ENCODE measurements at places on chromosomes 7 and 10.

DNA sequence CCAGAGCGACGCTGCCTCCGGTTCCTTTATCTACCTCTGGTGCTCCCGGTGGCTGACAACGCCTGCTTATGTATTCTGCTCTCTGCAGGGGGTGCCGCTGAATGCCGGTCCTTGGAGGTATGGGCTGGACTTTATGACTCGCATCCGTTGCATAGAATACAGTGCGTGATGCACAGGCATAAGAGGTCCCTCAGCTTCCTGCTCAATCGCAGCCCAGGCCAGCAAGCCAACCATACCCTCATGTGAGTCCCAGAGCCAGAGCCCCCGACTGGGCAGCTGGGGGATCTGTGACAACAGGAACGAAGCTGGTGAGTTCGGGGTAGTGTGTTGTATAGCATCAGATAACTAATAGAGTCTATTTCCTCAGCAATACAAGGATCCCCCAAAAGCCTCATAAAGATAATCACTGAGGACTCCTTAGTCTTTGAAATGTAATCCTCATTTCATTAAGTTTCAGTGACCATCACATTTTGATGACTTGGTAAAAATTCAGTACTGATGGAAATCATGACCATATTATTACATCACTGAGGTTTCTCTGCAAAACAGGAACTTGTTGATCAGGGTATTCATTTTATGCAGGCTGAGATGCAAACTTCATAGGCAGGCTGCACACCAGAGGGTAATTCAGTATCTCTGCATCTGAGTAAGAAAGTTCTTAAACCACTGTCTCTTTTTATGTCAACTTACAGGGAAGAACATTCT, 607.8 kb downstream of the PTPRN2 start:
- no peak for DNase-seq

- no peak for DNase-seq
These were observed 43.9 kb downstream of the PNLIPRP2 start for GRCh38 chr10:116664631-116665030.

DNA sequence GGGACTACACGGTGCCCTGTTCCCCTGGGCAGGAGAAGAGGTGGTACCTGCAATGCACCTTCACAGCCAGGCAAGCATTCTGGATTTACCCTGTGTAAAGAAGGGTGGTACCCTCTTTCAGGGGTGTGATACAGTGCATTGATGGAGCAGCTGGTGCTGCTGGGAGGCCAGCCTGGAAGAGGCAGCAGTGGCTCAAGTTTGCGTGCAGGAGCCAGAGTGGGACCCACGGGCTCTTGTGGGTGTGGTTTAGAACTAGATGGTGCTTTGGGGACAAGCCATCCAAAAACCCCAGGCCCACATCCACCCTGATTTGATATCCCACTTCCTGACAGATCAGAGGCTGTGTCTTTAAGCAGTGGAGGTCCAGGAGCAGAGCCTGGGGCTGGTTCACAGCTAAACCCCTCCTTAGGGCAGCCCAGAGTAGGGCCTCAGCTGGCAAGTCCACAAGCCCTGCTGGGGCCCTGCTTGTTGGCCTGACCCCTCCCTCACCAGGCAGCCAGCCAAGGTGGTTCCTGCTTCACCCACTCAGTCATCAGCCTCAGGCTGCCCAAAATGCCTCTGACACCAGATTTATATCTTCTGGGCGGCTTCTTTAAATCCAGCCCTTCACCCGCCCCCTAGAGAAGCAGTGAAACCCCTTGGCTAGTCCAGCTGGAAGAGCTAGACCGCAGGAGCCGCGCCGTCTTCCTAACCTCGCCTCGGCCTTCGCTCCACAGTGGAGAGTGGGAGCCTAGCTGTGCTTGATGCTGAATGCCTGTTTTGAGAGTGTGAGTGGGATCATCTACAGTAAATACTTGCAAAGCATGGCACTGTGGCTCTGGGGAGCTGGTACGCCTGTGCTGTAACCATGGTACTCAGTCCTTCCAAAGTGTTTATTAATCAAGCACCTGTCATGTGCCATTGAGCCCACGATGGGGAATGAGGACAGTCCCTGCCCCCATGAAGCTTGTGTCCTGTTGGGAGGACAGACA, 1.4 kb upstream of the ASIC3 start:
- no peak for DNase-seq

GRCh38 chr7:77797734-77798393, 370 bp downstream of the TMEM60 start:
- no peak for DNase-seq

- no peak for DNase-seq
These were observed 336.8 kb downstream of the ARL4A start for GRCh38 chr7:13024121-13024674.

DNA sequence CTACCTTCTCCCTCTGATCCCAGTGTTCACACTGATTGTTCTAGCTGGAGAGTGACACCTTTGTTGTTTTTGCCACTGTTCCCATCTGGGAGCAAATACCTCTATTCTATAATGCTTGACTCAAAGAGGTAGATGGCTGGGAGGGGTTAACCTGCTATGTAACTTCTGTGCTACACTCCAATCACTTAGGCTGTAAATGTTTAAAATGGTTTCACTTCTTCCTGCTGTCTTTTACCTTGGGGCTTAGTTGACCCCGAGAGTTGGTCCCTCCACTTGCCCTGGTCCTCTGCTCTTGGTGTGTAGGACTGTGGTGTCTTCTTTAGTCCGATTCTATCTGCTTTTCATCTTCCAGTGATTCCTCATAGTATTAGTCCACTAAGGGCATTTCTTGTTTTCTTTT, 22.3 kb downstream of the KLHDC10 start:
- DNase-seq: no peak

- DNase-seq: no peak
These were observed 275.8 kb upstream of the SEMA3D start for GRCh38 chr7:85462671-85463070.

DNA sequence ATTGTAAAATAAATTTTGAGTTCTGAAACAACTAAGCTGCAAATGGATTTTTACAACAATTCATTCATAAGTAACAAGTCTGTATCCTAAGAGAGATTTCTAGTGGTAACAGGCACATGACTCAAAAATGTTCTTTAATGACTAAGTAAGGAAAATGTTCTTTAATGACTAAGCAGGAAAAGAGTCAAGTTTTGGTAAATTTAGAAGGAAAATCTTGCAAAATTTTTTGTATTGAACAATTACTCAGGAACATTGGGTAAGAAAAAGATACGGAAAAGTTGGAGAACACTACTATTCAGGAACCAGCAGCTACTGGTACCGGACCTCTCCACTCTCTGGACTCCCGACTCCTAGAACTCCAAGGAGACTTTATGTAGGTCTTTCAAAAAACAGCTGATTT, 33.5 kb downstream of the HYCC1 start:
- DNase-seq: no peak

DNA sequence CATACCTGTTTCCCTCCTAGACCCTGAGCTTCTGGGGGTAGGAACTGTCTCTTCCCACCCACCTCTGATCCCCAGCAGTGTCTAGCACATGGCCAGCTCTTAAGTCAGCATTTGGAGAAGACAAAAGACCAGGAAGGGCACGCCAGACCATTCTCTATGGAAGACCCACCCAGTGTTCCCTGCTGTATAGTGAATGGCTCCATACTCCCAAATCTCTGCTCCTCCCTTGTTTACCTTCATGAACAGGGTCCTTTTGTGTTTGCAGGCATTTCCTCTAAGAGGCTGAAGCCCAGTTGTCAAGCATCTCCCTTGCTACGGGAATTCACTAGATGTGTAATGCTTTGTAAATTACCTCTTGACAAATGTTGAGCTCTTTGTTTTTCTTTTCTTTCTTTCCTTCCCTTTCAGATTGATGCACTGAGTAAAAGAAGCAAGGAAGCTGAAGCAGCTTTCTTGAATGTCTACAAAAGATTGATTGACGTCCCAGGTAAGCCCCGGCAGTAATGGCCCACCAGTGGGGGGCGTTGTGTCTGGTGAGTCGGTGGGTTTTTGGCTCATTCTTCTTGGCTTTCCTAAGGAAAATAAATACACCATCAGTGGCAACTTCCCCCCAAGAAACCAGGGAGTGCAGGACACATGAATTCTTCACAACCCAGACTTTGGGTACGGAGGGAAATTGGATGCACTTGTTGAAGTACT, 216.6 kb upstream of the SH2B2 start:
- DNase-seq: no peak

DNA sequence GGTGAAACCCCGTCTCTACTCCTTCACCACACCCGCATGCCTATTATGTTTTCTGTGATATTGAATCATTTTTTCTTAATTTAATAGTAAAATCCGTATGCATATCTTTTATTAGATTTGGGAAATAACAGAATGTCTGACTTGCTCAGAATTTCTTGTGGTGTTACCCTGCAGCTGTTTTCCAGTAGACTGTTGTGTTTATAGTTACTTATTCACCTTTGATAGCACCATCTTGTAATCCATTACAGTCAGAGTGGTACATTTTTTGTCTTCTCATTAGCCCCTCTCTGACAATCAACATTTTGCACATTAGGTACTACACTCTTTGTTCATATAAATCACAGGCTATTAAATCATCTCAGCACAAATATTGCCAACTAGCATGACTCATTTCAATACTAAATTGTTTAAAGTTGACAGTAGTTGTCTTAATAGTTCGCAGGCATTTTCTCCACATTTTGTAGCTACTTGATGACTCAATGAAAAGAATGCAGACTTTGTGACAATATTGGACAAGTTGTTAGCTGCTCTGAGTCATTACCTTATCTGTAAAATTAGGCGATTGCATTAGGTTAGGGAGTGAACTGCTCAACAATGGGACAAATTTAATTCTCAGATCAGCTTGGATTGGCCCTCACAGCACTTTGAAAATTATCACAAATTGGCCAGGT, 17.8 kb upstream of the SLC16A12 start:
- no peak for DNase-seq

DNA sequence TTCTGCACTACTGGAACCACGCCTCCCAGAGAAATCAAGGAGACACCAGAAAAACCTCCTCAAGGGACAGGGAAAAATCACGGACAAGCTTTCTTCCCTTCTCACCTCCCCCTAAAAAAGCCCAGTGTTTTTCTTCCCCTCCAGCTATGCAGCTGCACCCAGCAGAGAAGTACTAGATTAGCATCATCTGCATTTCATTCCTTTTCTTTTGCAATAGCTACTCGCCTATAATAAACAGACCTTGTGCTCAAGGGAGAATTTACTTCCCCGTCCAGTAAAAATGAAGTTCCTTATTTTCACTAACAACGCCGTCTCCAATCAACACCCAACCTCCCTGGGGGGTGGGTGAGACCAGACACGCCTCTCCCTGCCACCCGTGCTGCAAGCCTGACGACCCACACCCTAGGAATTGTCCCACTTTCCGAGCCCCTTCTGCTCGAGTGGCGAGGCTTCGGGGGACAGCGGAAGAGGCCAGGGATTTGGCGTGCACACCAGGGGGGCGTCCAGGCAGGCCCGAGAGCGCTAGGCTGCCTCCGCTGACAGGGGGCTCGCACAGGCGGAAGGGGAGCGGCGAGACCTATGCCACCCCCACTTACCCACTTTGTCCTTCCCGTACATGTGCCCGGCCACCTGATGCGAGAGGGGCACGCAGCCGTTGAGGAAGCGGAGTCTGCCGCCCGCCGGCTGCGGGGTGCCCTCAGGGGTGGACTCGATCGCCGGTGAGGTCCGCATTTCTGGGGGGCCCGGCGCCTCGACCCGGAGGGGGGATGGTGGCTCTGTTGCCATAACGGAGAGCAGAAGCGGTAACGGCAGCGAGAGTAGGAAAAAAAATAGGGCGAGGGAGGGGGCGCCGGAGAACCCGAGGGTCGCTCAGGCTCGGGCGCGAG, 625 bp downstream of the IPMK start:
- DNase-seq: peak; percentile 10

GRCh38 chr10:13417459-13418126, 69.5 kb upstream of the SEPHS1 start:
- DNase-seq: no peak

GRCh38 chr10:86962136-86962980, 4.0 kb downstream of the SNCG start:
- DNase-seq: no peak

DNA sequence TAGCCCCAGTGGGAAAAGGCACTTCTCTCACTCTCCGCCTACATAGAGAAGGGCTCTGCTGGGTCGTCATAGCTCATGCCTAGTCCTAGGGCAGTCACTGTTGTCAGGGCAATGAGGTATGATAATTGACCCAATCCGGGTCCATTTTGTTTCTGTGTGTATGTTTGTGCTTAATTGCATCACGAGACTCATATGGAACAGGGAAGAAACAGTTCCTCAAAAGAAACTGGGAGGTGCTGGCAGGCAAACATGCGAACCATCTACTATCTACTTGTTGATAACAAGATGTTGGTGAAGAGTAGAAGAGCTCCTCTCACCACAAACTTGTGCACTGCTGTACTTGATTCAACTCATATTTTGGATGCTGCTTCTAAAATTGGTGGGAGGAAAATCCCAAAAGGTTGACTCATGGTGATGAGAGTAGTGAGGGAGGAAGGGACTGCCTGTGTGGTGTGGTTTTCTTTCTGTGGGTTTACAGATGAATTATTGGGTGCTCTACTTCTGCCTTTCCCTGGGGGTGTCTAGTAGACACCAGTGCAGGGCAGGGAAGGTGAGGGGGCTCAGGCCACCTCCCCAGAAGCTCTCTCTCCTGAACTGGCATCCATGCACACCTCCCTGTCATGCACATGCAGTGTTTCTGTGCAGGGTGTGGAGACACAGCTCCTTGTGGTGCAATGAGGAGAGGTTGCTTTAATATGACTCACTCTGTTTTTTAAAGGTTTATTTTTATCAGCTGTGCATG, 29.4 kb downstream of the LSMEM1 start:
- no peak for DNase-seq

- DNase-seq: no peak
These were observed 5.7 kb upstream of the OR2F2 start for GRCh38 chr7:143929224-143929920.

- no peak for DNase-seq
These were observed 8.5 kb downstream of the VOPP1 start for GRCh38 chr7:55563596-55564325.

DNA sequence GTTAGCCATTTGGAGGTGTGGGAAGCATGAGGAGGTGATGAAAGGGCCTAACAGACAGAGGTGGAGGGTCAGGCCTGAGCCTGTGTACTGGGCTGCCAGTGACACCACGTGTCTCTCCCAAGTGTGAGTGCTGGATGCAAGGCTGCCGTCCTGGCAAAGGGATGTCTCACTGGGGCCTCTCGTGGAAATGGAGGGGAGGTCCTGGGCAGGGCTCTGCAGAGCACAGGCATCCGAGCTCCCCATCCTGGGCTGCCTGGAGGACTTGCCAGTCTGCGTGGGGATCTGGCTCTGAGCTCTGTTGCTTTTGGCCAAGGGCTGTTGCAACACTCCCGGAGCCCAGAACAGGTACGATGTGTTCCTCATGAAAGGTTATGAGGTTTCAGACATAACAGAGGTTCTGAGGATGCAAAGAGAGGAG, 77.3 kb downstream of the GRK5 start:
- no peak for DNase-seq

GRCh38 chr7:81420526-81421226, 349.2 kb downstream of the HGF start:
- no peak for DNase-seq

GRCh38 chr7:25944777-25945515, 207.1 kb upstream of the NFE2L3 start:
- no peak for DNase-seq

DNA sequence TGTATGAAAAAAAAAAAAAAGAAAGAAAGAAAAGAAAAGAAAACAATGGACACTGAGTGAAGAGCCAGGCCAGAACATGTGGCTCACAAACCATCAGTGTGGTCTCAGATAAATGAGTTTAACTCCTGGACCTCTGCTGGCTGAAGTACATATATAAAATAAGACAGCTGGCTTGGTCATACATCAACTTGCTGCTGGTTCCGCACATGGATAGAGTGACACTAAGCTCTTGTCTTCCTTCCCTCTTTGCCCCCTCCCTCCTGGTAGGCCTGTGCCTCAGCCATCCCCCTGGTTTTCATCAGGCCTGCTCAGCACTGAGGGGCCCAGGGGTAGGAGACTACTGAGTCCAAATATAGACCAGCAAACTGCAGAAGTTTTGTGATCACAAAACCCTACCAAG, 58.1 kb upstream of the DGKI start:
- DNase-seq: no peak

Data from stimulated activated CD4-positive, alpha-beta T cell treated with anti-CD3 and anti-CD28 coated beads, Interleukin-12 subunit alpha, Interleukin-12 subunit beta, amount 100 ng/mL, for 4 hours (primary cell).